ENCODE measurements at places on chromosomes 5 and 9.

DNA sequence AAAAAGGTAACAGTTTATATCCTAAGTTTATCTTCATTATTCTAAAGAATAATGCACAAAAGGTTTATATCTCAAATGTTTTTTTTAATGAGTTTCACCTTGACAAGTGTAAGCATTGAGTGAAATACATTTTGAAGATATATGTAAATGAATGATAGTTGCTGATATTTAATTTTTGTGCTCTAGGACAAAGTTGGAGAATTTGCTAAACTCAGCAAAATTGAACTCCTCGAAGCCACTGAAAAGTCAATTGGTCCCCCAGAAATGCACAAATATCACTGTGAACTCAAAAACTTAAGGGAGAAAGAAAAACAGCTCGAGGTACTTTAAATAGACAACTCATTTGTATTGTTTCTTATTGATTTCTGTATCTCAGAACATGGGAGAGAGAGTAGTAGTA lies 19.5 kb downstream of the SMC5 start:
- DNase-seq, result no peak

- DNase-seq, result no peak
Observed at GRCh38 chr5:181217803-181218062, 5.3 kb upstream of the TRIM41 start.

DNA sequence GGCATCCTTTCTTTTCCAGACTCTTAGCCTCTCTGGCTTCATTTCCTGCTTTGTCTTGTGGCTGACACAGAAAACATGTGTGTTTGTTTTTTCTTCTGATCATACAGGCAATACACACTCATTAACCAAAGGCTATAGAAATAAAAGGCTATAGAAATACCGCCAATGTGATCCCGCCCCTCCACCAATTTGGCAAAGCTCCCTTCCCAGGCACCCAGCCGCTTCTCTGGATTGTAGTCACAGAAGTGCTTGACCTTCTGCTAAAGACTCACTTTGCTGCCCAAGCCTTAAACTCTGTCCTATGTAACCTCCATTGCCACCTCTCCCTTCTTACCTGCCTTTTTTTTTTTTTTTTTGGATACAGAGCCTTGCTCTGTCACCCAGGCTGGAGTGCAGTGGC lies 5.3 kb downstream of the TXNDC15 start:
- DNase-seq, result no peak

DNA sequence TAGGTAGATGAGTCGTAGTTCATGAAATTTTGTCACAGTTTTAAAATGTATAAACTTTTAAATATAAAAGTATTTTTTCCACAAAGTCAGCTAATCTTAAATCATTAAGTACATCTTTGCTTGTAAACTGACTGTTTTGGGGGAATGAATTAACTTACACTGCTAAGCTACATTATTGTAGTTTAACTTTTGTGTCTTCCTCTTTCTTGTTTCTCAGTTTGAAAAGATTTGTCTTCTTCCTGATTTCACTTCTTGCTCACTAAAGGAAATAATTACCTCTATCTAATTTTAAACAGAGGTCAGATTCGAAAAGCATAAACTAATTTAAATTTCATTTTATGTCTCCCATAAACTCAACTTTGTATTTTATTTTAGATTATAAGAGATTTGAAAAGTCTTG lies 5.7 kb downstream of the NIPSNAP3B start:
- no peak for DNase-seq

- DNase-seq, result no peak
Observed at GRCh38 chr5:91190314-91190690, 192.8 kb downstream of the ARRDC3 start.

- DNase-seq, result no peak
Observed at GRCh38 chr5:62473209-62473608, 60.6 kb downstream of the IPO11 start.

GRCh38 chr9:135296735-135297455 lies 182.7 kb upstream of the PPP1R26 start:
- no peak for DNase-seq

- DNase-seq, result no peak
Observed at GRCh38 chr5:4584982-4585381, 555.1 kb upstream of the ADAMTS16 start.

GRCh38 chr9:112970939-112971338 lies 41.1 kb downstream of the ZNF883 start:
- no peak for DNase-seq

GRCh38 chr5:107672211-107673038 lies 1.7 kb upstream of the EFNA5 start:
- no peak for DNase-seq

DNA sequence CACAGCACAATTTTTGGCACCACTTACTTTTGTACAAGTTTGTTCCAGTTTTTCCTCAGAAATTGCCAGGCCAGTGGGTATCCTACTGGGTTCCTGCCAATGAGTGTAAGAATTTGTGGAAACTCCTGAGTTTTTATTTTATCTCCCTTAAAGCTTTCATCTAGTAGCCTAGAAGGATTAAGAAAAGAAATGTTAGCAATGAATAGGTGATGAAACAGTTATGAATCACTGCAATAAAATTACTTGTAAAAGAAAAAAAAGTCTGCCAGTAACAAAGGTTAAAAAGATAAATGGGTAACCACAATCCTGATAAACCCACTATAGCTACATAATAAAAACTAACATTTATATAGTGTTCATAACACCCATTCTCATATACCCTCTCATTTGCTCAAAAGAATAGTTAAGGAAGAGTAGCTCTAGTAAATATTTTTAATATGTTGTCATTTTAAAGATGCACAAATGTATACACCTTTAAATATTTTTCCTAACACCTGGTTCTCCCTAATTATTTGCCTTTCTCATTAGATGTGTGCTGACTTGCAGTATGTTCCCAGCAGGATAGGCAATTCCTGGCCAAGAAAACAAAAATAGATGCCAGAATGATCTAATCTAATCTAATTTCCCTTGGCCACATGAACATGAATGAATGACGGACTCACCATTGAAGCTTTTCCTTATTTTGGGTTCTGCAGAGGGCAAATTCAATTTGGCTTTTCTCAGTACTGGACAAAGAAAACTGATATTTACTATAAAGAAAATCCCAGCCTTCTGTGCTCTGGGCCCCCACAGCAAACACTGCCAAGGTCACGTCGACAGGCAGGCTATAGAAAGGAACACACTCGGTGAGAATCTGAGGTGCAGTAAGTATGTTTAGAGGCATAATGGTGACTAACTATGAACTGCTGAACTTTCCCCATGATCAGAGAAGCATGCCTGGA lies 26.4 kb downstream of the ERAP1 start:
- no peak for DNase-seq

- DNase-seq, result no peak
Observed at GRCh38 chr9:5871785-5872184, 18.9 kb upstream of the MLANA start.

DNA sequence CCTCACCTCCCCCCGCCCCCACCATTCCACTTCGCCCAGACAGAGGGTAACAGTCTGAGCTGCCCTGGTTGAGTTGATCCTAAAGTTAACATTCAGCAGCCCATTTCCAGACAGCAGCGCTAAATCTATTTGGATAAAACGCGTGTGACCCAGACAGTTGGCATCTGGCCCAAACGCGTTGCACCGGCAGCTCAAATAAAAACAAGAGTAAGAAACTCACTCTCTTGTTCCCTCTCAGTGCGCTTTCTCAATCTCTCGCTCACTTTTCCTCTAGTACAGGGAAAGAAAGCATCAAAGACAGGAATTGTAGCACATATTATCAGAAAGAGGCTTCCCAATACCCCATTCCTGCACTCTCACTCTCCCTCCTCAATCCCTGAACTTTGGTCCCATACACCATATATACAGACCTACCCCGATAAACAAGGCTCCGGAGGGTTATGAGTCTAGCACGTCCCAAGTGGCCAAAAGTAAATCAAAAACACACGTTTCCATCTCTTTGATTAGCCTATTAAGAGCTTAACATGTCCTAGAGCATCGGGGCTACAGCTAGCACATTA lies 1.3 kb downstream of the ADAMTS6 start:
- DNase-seq, result no peak

DNA sequence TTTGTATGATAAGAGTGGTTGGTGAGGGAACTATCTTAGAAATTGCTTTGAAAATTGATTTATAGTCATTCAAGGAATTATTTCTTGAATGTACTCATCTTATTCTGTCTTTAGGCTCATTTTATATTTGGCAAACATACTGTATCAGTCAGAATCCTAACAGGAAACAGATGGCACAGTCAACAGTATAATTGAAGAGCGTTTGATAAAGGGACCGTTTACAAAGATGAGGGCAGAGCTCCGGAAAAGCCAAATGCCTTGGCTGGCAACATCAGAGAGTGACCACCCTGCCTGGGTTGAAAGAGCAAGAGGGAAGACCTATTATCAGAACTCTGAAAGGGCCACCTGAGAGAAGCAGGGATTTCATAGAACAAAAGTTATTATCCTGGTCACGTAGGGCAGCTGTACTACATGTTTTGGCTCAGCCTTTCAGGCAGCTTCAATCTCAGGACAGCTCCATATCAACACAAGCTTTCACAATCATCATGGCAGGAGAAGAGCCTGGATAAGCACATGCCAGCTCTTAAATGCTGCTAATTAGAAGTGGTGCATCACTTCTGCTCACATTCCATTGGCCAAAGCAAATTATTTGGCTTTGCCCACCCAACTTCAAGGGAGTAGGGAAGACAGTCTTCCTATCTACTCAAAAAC lies 47.2 kb upstream of the ARL15 start:
- no peak for DNase-seq

DNA sequence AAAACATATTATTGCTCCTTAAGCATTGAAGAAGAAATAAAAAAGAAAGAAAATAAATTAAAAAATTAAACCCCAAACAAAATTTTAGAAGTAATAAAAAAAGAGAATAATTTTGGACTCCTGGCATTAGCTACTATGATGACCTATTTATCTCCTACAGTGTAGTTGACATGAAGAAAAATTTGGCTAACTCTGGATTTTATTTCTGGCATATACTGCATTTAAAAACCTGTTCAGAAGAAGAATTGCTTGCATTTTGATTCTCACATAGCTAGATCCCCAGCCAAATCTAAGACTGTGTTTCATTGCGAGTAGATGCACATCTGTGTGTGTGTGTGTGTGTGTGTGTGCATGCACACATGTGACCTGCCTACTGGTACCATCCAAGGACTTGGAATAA lies 30.1 kb upstream of the GABRG2 start:
- no peak for DNase-seq
